Testis (tissue), 5 donors: ENCODE measurements at places on chromosomes 5 and 9. TPM values are rescaled to one million over a fixed set of nuclear protein-coding genes. Genes with fewer than 3 reads are reported as not detected.

Gene ZNF483
- 10.5 TPM for polyA plus RNA-seq

- DNase-seq, result no peak
These were observed 40.2 kb upstream of the ARAP3 start for GRCh38 chr5:141722266-141722665.

DNA sequence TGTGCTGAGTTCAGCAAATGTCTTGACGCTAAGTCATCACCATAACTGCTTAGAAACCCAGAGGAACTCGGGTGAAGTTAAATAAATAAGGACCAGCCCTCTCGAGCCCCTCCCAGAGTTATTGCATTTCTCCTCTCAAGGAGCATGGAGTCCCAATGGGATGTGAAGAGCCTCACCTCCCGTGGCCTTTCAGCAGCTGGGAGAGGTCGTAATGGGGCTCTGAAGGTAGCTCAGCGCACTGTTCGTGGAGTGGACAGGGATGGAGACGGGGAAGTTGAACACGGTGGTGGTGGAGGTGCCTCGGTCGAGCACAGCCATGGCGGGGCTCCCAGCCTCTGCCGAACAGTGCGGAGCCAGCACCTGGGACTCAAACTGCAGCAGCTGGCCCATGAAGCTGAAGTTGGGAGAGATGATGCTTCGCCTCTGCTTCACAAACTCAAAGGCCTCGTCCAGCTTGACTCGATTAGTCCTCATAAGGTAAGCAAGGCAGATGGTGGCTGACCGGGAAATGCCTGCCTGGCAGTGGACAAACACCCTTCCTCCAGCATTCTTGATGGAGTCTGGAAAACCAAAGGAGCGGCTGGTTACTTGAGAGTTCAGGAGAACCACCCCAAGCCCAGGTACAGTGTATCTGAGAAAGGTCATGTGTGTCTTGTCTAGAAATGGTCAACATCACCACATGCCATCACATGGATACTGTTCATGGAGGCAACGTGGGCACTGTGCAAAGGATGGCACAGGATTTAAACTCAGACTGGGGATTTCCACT lies 2.2 kb downstream of the DUSP1 start:
- DNase-seq, result no peak

Gene ABO
- polyA plus RNA-seq, result 10.4 TPM

- peak; percentile 66 for DNase-seq
These were observed 7.1 kb downstream of the UBAP1 start for GRCh38 chr9:34185778-34186551.

GRCh38 chr9:130660683-130661450 lies 3.5 kb upstream of the PRDM12 start:
- no peak for DNase-seq

GRCh38 chr9:84371737-84372136 lies 31.2 kb upstream of the SLC28A3 start:
- DNase-seq, result no peak

Gene GFI1B
- 12.6 TPM for polyA plus RNA-seq

DNA sequence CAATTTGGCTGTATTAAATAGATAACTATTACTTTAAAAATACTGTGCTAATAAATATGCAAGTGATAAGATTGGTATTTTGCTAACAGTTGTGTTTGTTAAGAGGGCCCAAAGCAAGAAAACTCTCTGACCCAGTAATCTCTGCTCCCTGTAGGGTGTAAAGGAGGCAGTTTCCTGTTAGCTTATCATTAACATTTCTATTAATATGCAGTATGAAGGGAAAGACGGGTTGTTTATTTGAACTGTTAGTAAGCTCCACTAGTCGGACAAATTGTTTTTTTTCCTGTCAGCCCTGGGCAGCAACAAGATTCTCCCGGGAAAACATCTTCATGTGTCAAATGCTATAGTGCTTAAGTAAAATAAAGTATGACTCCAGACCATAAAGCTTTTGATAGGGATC lies 35.6 kb downstream of the ERP44 start:
- no peak for DNase-seq

DNA sequence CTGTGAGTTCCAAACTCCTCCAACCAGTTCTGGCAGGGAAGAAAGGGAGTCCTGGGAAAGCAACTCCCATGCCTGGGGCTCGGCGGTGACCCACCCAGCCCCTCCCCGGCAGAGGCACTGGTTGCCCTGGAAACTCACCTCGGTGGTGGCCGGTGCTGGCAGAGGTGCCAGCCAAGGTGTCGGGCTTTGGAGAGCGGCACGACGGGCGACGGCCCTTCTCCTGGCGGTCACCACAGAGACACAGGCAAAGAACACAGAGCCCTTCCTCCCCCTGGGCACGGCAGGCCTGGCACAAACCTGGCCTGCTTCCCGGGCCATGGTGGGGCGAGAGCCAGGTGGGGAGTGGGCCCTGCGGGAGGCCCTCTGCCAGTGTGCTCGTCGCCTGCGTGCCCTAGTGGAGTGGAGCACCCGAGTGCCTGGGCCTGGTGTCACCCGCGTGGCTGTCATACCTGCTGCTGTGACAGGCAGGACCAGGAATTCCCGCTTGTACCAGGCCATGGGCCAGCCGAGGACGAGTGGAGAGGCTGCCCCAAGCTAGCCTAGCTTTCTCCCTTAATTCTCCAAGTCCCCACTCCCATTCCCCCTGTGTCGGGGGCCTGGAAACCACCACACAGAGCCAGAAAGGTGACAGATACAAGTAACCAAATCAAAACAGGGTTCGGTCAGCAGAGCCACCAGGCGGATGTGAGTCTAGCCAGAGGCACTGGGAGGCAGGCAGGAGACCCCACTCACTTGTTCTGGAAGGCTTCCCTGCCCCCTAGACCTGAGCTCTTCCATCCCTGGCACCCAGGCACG lies 8.2 kb upstream of the RALGDS start:
- no peak for DNase-seq

GRCh38 chr9:108150736-108151586 lies 661.4 kb upstream of the KLF4 start:
- DNase-seq, result peak; percentile 63

Gene PAEP
- 2.5 TPM for polyA plus RNA-seq

- no peak for DNase-seq
These were observed 1353.7 kb upstream of the ACO1 start for GRCh38 chr9:31030741-31031202.

DNA sequence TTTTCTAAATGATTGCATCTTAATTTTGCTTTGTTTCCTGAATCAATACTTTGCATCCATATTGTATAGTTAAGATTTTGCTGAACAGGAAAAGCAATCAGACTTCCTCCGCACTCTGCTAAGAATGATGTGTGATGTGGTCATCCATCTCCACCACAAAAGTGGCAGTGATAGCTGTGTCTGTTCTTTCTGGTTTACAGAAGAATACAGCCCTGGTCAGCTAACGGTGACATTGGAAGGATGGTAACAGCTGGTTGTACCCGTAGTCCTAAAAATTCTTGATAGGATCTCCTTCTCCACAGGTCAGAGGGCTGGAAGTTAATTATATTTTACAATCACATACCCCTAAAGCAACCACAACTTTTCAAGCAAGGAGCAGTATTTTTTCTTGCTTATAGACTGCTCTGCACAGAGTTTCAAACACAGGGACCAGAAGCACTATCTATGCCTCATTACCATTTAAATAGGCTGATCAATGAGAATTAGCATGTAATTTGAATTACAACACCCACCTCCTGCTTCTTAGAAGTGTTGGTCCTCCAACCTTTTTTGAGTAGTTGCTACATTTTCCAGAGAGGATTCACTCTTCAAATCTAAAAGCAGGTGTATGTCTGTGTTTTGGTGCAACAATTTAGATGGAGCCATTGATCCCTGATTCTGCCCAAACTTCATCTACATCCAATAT lies 1191.9 kb upstream of the NUDT12 start:
- DNase-seq, result no peak

GRCh38 chr5:142618130-142618523 lies 67.8 kb downstream of the FGF1 start:
- DNase-seq, result no peak

- peak; percentile 65 for DNase-seq
These were observed 3.2 kb downstream of the PAPPA start for GRCh38 chr9:116156621-116157314.

Gene YIPF5
- 62.3 TPM for polyA plus RNA-seq

DNA sequence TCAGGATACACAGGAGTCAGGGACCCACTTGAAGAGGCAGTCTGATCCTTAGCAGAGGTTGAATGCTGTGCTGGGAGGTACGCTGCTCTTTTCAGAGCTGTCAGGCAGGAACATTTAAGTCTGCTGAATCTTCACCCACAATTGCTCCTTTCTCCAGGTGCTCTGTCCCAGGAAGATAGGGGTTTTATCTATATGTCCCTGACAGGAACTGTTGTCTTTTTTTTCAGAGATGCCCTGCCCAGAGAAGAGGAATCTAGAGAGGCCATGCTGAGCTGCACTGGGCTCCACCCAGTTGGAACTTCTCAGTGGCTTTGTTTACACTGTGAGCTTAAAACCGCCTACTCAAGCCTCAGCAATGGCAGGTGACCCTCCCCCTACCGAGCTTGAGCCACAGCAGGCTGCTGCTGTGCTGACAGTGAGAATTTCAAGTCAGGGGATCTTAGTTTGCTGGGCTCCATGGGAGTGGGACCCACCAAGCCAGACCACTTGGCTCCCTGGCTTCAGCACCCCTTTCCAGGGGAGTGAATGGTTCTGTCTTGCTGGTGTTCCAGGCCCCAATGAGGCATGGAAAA lies 169.0 kb downstream of the FBXL17 start:
- no peak for DNase-seq

DNA sequence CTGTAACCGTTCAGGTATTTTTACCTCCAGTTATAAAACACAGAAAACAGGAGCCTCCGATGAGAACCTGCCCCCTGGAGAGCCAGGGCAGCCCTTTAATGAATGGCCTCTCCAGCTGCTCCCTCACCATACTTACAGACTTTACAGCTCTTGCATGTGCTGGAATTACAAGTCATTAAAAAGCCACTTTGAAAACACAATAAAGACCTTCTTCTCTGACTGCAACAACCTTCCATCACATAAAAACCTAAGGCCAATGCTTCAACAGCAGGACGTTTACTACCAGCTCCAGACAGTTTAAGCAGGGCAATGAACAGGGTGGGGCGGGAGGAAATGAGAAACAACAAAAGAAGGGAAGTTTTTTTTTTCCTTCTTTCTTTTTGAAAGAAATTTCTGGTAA lies 213.8 kb downstream of the MLLT3 start:
- no peak for DNase-seq

Gene SPINK13
- polyA plus RNA-seq, result 3.0 TPM

Gene PIP5KL1
- polyA plus RNA-seq, result 3.9 TPM

DNA sequence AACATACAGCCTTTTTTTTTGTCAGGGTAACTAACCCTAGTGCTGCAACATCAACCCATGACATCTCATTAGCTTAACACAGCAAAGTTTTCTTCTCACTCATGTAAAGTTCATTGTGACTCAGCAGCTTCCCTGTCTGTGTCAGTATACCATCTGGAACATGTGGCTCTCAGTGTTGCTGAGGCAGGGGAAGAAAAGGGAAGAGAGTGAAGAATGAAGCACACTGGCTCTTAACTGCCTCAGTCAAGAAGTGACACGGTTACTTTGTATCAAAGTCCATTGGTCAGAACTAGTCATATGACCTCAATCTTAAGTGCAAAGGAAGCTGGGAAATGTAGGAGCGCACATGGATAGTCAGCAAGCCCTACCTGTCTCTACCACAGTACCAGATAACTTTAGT lies 185.0 kb upstream of the ELL2 start:
- DNase-seq, result peak; percentile 25

Gene DNAH5
- polyA plus RNA-seq, result 1.1 TPM

Gene IGFBPL1
- 5.8 TPM for polyA plus RNA-seq

DNA sequence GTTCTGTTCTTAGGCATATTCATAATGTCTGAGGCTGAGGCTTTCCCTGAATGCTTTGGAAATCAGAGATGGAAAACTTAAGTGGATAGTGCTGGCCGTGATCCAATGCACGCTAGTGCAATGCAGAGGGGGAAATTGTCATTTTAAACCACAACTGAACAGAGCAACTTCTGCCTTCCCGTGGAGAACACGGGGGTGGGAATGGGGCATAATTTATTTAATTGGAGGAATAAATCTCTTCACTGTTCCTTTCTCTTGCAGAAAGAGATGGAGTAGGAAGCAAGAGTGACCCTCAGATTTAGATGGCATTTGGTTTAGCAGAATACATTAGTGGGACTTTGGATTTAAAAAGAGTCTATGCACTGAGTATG lies 22.9 kb upstream of the NREP start:
- DNase-seq, result no peak

Gene IL5
- 5.4 TPM for polyA plus RNA-seq

GRCh38 chr9:99193466-99193821 lies 28.3 kb downstream of the ALG2 start:
- DNase-seq, result no peak
